IMR-90 (cell line): ENCODE measurements at places on chromosomes 13 and 19. TPM values are rescaled to one million over a fixed set of nuclear protein-coding genes. Genes with fewer than 3 reads are reported as not detected.

- no peak for DNase-seq
These were observed 14.8 kb downstream of the FSD1 start for GRCh38 chr19:4319067-4319718.

GRCh38 chr13:46062185-46062584 is 9.6 kb upstream of the ZC3H13 start:
- peak; percentile 61 for DNase-seq

DNA sequence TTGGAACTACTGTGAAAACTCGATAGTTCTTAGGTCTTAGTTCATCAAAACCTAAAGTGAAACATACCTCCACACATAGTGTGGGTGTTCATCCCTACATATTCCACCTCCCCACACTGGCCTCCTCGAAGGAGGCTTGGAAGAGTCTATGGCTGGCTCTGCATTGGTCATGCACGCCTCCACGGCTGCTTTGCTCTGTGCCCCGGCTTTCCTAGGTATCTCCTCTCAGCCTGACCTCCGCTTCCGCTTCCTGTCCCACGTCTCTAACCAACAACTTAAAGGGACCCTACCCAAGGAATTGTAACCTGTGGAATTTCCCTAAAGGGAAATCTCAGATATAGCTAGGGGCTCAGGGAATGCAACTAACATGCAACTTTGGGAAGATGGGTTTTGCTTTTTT is 79.7 kb upstream of the MBNL2 start:
- no peak for DNase-seq

Gene SBK2
- total RNA-seq: not detected in 2 replicates

Gene CADM4
- total RNA-seq: 1.7 and 2.0 TPM in 2 replicates

Gene SPRED3
- total RNA-seq: 0.56 and 0.90 TPM in 2 replicates
